ENCODE measurements at places on chromosomes 3 and 15.
A peak's percentile ranks its signal among the peaks of the same experiment; 100 is the strongest.

DNA sequence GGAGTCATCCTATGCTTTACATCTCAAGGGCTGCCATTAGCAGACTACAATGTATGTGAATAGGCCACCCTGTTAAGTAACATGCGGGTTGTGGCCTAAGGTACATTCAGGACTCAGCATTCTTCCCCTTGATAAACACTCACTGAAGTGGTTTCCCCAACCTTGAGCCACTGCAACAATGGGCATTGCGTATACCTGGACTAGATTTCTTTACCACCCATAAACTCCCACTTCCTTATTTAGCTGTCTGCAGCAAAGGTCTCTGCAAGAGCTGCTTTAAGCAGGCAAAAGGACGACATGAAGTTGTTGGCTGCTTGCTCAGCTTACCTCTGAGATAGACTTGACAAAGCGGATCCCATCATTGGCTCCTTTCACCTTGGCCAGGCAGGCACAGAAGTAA, 16.2 kb downstream of the FYCO1 start:
- no peak for DNase-seq

DNA sequence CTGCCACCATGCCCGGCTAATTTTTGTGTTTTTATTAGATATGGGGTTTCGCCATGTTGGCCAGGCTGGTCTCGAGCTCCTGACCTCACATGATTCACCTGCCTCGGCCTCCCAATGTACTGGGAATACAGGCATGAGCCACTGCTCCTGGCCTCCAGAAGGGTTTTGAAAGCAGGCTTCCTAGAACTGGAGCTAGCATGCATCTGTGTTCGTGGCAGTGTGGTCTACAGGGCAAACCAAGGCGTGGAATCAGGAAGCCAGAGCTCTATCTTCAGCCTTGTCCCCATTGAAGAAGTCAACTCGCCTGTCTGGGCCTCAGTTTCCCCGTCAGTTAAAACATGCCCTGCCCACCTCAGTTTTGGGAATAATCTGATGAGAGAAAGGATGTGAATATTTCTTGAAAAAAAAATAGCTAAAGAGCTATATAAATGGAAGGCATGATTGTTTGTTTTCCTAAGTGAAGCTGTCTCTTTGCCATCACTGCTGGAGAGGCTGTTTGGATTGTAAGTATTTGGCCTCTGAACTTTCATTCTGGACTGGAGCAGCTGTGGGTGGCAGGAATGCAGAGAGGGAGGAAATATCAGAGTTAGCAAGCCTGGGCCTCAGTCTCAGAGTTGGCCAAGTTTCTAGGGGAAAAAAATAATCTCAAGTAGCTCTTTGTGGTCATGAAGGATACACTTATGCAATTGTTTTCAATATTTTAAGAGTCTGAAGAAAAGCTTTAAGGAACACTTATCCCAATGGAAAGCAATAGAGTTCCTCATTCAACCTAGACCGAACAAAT, 36.5 kb upstream of the UACA start:
- no peak for DNase-seq

DNA sequence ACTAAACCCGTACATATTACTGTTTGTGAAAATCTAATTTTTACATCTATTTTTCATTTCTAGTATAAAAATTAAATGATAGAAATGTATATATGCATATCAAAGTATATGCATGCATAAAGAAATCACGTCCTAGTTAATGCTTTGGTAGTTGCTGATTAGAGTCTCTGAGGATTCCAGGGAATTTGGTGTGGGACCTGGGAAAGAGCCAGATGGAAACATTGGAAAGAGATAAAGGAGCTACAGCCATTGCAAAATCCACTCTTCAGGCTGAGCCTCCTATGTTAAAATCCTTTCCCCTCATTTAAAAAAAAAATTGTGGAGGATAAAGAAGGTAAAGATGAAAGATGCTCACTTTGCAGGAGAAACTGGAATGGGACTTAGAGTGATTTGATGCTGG, 134.1 kb downstream of the SRGAP3 start:
- no peak for DNase-seq

- DNase-seq: no peak
Measured at GRCh38 chr3:99286266-99286845, 352.0 kb upstream of the COL8A1 start.

- peak; percentile 79 for DNase-seq
Measured at GRCh38 chr3:108951820-108952501, 1.7 kb downstream of the GUCA1C start.

DNA sequence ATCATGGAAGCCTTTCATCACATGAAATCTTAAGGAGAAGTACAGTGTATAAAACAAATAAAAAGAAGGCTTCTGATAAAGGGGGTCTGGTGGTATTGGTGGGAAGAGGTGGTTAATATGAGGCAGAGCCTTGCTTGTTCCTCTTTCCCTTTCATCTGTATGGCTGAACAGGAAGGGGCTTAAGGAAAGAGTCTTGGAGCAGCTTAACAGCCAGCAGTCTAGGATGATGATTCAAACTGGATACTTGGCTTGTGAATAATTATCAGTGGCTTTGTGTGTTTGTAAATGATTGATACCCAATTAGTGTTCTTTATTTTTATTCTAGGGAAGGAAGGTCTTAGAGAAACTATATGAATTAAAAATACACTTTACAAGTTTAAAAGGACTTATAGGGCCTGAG, 29.1 kb upstream of the TCAIM start:
- no peak for DNase-seq

- no peak for DNase-seq
Measured at GRCh38 chr3:5441401-5441800, 253.9 kb downstream of the EDEM1 start.

- DNase-seq: peak; percentile 46
Measured at GRCh38 chr15:92653836-92654539, 1.6 kb downstream of the FAM174B start.

- DNase-seq: no peak
Measured at GRCh38 chr15:77603611-77604336, 28.9 kb downstream of the LINGO1 start.

DNA sequence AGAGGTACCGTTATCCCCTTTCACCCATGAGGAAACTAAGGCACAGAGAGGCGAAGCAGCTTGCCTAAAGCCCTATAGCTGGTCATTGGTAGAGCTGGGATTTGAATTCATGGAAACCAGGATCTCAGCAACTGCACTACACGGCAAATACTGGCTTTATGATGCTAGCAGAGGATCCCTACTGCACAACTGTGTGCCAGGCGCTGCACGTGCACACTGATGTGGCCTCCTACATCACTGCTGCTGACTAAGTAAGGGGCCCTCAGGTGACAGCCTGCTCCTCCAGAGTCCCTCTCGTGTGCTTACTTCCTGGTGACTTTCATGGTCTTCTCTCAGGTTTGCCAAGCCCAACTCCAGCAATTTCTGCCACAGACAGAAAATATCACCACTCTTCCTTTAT, 3.4 kb upstream of the POLG start:
- no peak for DNase-seq

DNA sequence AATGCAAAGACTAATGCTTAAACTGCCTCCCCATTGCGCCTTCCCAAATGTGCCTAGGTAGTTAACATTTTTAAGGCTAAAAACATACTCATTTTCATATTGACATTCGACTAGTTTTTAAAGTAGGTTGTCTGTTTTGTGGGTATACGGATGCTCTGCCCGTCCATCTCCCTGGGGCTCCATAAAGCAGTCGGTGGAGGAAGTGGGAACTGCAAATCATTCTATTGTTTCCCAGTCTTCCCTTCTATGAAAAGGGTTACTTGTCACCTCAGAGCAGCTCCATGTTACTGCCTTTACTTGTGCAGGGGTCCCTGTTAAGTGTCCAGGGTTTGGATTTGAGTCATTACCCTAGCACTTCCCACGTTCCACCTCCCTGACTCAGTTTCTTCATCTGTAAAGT, 10.9 kb downstream of the CHCHD6 start:
- DNase-seq: no peak

- no peak for DNase-seq
Measured at GRCh38 chr3:183446838-183447205, 18.4 kb upstream of the MCF2L2 start.

- no peak for DNase-seq
Measured at GRCh38 chr3:73500321-73500720, 124.4 kb downstream of the PDZRN3 start.

DNA sequence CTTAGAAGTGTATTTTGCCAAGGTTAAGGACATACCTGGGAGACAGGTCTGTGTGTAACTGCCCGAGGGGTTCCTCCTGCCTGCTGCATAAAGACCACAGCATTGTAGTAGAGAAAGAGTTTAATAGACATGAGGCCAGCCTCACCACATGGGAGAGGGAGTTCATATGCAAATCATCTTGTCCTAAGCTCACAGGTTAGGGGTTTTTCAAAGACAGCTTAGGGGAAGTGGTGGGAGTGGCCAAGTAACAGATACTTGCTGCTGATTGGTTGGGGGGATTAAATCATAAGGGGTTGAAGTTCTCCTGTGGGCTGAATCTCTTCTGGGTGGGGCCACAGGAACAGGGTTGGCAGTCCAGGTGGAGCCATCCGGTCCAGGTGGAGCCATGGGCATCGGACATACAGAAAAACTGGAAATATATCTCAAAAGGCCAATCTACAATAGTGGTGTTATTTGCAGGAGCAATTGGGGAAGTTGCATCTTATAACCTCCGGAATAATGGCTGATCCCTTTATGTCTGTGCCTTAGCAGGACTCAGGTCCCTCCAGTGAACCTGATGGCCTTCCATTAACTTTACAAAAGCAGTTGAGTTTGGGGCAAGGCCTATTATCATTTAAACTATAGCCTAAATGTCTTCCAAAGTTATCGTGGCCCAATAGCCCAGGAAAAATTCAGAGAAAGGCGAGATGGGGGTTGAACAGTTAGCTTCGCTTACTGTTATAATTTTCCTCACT, 86.0 kb upstream of the MFGE8 start:
- DNase-seq: peak; percentile 45

DNA sequence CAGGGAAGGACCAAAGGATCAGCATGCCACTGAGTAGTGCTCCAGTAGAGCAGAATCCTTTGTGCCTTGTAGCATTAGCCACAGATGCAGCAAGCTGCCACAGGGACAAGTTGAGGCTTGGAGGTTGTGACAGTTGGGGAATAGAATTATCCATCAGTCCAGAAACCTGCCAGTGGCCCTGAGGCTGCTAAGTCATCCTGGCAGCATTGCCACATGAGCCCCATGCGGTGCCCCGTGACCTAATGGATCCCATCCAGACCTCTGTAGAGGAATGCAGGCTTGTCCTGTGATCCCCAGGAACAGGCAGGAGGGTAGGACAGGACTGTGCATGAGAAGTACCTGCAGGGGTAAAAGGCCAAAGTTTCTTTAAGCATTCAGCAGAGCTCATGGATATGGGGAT, 51.7 kb downstream of the BOC start:
- DNase-seq: no peak

DNA sequence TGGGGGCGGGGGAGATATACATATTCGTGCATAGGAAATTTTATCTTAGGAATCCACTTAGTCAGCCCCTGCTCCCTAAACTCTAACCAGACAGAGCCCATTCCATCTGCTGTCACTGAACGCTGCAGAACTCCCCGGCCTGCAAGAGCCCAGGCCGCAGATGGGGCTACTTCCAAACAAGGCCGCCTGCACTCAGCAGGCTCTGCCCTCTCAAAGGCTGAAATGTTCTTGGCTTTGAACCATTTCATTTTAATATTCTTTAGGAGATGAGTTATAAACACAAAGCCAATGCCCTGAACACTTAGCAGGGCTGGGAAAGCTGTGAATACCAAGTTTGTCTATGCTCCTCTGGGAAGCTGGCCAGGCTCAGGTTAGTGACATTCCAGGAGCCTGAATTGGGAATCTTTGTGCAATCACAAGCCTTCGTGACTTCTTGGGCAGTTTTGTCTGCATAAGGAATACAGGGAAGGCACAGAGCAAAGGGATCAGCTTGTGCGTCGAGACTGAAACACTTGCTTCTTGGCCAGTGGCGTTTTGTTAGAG, 65.0 kb downstream of the SYNM start:
- DNase-seq: no peak

DNA sequence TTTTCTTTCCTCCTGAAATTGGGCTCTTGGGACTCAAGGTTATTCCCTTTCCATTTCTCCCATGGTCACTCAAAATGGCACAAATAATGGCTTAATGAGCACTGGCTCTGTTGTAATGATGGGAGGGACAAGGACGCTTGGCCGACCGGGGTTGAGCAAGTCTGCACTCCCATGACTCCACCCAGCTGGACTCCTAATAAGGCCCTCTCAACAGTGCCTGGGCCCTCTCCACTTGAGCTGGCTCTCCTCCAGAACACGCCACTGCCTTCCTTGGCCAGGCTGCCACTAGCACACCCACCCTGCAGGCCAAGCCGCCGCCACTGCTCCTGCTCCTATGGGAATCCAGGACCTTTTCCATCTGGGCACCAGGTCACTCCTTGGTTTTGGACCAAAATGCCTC, 42.3 kb downstream of the ADCY5 start:
- DNase-seq: no peak

- DNase-seq: peak; percentile 95
Measured at GRCh38 chr15:89177633-89178306, 43.6 kb downstream of the RLBP1 start.

GRCh38 chr3:196192036-196192523, 19.1 kb downstream of the ZDHHC19 start:
- no peak for DNase-seq

DNA sequence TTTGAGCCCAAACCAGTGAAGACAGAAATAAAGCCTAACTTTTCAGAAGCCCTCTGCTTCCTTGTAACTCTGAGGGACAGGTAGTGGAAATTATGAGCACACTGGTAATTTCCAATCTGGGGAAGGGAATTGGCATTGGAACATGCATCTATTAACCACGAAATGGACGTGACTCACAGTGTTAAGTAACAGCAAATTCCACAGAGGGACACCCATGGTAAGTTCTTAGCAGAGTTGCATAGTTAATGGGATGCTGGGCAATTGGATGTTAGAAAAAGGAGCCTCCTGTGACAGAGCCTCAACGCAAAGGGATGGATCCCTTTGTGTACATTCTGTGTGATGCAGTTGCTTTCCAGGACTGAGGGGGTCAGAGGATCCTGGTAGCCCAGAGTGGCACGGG, 168.6 kb downstream of the SEMA6D start:
- no peak for DNase-seq

DNA sequence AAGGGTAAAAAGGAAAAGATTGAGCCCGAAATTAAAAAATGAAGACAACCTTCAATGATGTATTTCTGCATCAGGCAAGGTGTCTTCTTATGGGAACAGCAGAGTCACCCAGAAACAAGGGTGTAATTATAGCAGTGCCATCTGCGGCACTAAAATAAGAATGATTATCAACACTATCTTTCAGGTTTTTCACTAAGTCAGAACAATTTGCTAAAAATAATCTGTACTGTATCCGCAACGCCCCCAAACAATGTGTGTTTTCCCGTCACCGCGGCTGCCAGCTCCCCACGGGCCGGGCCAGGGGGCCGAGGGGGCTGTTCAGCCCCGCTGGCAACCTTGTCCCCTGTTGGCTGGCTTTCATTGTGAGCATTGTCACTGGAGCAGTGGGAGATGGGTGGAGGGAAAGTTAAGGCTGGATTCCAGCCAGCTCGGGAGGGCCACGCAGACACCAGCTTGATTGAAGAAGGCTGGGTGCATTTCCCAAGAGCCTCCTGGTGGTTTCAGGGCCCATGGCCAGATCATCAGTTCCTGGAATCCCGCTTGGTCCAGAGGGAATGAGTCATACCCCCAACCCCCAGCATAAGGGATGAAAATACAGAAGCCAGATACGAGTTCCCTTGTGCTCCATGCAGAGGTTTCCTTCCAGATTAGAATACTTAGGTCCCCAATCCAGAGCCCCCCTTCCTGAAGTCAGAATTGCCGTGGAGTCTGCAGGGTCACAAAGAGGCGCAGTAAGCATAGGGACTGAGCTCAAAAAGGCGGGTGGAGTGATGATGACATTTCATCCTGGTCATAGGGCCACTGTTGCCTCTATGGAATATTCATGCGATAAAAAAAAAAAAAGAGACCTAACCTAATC, 90.2 kb upstream of the KLF13 start:
- DNase-seq: no peak
